ENCODE measurements at places on chromosomes 3 and 15.

- DNase-seq, result no peak
Observed at GRCh38 chr3:105747696-105748095, 121.1 kb downstream of the CBLB start.

- DNase-seq, result no peak
Observed at GRCh38 chr15:42138968-42139386, 17.5 kb downstream of the PLA2G4F start.

GRCh38 chr3:15420871-15421270, 6.5 kb downstream of the METTL6 start:
- no peak for DNase-seq

GRCh38 chr3:14019459-14019858, 105.2 kb downstream of the CHCHD4 start:
- DNase-seq, result no peak

- DNase-seq, result no peak
Observed at GRCh38 chr3:65703026-65703425, 335.7 kb downstream of the MAGI1 start.

DNA sequence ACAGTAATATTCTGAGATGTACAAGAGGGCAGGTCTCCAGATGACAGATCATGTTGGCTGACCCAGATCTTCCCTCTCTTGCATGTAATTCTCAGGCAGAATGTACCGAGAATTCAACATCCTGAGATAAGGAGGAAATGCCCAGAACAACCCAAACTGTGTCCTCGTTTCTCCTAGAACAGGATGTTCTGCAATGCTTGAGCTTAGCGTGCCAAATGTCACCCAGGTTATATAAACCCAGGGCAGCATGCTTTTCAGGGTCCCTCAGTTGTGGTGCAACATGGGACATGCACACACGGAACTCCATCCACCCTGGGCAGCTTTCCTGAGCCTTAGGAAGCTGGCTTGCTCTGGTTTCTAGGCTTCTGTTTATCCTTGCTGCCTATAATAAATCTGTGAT, 102.1 kb upstream of the CMC1 start:
- no peak for DNase-seq

DNA sequence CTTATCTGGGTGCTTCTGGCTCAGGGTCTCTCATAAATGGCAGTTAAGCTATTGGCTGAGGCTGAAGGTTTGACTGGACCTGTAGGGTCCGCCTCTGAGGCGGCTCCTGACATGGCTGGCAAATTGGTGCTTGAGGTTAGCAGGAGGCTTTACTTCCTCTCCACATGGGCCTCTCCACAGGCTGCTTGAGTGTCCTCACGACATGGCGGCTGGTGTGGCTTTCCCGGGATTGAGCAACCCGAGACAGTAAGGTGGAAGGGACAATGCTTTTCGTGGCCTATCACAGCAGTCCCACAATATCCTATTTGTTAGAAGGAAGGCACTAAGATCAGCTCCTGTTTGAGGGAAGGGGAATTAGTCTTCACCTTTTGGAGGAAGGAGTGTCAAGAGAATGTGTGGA, 267.3 kb upstream of the LRRFIP2 start:
- no peak for DNase-seq

- no peak for DNase-seq
Observed at GRCh38 chr15:60551147-60551780, 72.3 kb upstream of the ICE2 start.

DNA sequence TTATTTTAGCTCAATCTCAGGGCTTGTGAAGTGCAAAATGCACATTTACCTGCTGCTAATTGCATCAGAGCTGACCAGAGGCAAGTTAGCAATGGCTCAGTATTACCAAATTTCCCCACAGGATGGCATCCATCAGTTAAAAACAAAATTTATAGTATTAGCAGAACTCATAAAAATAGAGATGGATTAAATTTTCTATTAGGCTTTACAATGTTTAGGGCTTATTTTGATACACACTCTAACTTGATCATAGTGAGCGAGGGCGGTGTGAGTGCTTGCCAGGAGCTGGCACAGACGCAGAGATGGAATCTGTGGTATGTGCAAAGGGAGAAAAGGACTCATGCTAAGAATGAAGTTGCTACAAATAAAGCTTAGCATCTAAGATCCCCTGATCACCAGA, 241.0 kb downstream of the NSUN3 start:
- no peak for DNase-seq

GRCh38 chr15:99616773-99617342, 51.1 kb downstream of the MEF2A start:
- DNase-seq, result no peak

DNA sequence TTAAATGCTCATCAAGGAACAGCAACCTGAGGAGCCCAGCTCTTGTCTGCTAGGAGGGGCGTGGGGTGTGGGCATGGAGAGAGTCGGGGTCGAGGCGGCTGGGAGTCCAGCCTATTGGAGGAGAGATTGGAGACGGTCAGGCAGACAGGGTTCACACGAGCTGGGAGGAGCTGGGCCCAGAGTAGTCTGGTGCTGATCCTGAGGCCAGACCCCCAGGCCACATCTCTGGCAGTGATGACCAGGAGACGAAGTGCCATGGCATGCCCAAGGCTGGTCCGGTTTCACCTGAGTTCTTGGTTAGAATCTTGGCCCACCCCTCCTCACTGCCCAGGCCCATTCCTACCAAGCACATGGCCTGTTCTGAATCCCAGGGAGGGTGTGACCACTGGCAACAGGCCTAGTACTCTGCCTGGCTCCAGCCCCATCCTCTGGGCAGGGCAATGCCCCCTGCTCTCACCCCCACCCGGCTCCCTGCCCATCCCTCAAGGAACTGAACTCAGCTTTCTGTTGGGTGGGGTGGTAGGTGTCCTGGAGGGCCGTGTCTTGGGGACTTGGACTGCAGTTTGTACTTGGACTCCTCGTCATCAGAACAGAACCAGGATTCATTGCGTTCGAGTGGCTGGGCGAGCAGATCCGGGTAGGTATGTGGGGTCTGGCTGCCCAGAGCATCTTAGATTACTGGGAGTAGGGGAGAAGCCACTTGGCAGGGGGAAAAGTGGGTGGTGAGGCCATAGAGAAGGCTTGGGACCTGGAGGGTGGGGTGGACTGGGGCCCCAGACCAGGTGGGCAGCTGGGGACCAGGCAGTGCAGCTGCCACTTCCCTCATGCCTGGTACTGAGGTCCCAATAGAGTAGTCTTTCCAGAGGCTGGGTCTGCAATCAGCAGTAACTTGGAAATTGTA, 20.8 kb downstream of the SLC28A1 start:
- DNase-seq, result no peak

- no peak for DNase-seq
Observed at GRCh38 chr15:99704444-99704838, 28.8 kb downstream of the LYSMD4 start.

GRCh38 chr3:31890742-31891469, 90.2 kb downstream of the OSBPL10 start:
- no peak for DNase-seq
